Urinary bladder (tissue), 4 donors: ENCODE measurements at places on chromosomes 1 and 21. TPM values are rescaled to one million over a fixed set of nuclear protein-coding genes. Genes with fewer than 3 reads are reported as not detected.

The TARBP1 gene
- 52.7 TPM for total RNA-seq

The CD53 gene
- 21.5 TPM for total RNA-seq

The ENAH gene
- total RNA-seq = 229 TPM

The CTXND2 gene
- not detected for total RNA-seq

The DRAXIN gene
- 0.21 TPM for total RNA-seq

DNA sequence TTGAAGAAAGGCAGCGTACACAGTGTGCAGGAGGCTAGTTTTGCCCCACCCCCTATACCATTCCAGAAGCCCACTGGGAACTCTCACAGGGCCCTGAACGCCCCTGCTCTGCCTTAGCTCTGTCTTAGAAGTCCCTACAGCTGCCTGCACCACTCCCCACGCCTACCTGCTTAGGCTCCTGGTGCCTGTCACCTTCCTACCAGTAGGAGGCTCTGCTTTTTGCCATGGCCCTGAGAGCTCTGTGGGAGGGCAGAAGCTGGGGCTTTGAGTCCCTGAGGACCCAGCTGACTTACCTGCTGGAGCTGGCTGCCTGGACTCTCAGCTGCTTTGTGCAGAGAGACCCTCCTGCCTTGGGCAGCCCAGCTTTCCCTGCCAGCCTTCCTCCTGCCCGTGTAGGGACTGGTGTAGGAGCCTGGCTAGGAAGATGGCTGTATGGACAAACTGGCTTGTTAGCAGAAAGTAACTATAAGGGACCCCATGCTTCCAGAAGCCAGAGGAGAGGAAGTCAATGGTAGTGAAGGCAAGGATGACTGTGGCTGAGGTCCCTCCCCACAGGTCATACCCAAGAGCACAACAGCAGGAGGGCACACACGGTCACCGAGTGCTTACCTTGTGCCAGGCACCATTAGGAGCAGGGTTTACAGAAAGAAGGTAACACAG is 9.8 kb upstream of the CELSR2 start:
- DNase-seq = no peak

DNA sequence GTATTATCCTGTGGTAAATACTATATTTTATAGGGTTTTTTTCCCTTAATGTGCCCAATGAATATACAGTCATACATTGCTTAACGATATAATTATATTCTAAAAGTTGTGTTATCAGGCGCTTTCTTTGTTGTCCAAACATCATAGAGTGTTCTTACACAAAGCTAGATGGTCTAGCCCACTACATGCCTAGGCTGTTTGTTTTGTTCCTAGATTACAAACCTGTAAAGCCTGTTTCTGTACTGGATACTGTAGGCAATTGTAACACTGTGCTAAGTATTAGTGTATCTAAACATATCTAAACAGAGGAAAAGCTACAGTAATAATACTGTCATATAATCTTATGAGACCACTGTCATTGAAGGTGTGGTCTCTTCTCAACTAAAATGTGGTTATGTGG is 242.6 kb upstream of the C1orf105 start:
- no peak for DNase-seq

DNA sequence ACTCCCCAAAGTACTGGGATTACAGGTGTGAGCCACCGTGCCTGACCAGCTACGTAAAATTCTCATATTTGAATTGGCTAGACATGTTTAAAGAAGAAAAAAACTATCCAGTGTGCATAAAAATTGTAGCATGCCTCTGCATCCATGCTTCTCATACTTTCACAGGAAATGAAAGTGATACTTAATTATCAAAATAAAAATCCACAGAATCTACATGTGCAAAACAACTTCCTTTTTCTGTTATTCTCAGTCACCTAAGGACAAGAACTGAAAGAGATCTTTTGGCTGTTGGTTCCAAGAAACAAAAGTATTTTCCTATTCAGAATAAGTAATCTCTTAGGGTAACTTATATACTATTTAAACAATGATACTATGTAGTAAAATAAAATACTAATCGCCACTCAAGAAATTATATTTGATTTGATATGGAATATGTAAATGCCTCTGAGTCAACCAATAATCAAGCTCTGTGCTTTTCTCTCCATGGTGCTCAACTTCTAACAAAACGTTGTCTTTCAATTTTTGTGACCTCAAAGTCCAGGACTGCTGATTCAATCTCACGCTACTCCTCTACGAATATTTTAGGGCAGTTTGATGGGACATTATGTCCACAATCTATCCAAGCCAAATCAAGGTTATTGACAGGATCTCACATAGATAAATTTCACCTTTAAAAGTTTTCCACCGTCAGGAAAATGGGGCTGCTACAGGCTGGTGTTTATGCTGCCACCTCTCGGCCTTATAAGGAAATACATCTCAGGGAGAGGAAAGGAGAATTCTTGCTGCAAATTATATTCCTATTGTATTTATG is 102.7 kb downstream of the ZNF281 start:
- no peak for DNase-seq

DNA sequence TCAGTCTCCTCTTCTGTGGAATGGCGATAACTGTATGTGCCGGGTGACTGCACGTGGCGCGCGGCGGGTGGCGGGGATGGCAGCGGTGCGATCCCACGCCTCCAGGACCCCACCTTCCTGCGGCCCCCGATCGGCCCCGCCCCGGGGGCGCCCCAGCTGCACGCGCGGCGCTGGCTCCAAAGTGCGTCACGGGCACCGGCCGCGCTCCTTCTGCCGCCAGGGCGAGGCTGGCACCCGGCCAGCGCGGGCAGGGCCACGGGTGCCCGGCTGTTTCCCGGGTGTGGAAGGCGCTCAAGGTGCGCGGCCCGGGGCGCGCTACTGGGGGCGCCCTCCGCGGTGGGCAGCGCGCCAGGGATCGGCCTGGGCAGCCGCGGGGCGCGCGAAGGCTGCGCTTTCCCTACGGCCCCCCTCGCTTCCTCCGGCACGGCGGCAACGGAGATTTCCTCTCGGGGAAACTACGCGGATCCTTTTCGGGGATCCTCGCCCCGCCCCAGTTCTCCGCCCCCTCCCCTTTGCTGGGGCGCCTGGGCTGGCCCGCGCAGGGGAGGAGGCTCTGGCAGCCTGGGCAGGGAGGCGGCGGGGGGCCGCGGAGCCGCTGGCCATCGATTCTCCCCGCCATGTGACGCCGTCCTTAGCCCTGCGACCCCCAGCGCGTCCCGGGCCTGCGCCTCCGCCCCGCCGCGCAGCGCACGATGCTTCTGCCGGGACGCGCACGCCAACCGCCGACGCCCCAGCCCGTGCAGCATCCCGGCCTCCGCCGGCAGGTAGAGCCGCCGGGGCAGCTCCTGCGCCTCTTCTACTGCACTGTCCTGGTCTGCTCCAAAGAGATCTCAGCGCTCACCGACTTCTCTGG is at the start of gene EVA1C:
TSS of gene EVA1C (plus strand) at position 545 of the 853 bp plus-strand sequence. CDS start at position 693, 148 bp downstream.
- no peak for DNase-seq
